ENCODE measurements at places on chromosomes 16 and 17.

DNA sequence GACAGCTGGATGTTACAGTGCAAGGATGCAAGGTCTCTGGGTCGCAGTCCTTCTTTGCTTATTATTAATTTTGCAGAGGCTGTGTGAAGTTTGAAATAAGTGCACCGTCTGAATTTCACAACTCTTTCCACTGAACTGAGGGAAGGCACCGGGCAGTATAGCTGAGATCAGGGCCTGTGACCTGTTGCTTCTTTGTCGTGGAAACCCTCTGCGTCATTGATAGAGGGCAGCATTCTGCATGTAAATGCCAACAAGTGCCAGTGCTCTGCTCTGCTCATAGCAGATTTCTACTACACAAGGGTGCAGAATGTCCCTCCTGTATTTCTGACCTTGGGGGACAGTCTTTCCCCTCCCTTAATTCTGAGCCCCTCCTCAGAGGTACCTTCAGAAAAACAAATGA lies 26.0 kb downstream of the CD300LF start:
- no peak for DNase-seq

DNA sequence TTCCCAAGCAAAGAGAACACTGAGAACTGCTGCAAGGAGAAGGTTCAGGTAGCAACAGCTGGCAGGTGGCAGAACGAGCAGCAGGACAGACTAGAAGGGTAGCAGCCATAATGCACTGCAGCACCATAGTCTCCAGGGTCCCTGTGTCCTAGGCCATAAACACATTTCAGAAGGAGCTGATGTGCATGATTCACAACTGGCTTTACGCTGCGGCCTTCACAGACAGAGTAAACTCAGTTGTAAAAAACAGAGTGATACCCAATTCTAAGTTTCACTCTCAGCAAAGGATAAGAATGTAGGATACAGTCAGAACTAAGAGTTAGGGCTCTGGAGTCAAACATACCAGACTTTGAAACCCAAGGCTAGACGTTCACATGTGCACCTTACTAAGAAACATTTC lies 24.4 kb downstream of the ARHGAP17 start:
- DNase-seq: no peak

DNA sequence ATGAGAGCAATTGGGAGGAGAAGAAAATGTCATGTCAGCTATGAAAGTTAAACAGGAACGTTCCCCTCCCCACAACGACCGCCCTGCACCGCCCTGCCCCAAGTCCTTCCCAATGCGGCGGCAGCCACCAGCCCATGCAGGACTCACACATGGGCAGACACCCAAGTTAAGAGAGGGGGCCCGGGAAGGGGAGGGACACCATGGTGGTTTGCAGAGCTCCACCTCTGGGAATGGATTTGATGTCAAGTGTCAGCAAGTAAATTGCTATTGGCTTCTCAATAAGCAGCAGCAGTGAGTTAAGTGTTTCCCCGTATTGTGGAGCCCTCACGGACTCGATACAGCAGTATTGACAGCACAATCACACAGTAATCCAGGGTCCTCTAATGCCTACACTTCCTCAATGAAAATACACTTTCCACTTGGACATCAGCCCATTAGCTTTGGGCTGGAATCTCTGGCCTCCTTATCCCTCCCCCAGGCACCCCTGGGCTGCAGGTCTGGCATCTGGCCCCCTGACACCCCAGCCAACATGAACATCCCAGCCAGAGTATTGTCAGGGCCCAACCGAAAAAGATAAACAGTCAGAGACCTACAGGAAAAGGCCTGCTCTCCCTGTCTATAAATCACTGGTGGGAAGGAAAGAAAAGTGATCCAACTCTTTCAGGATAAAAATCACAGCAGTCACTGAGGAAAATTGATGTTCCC lies 22.6 kb downstream of the ZFHX3 start:
- peak; percentile 63 for DNase-seq

- DNase-seq: peak; percentile 91
Observed at GRCh38 chr17:49677134-49677932, 564 bp downstream of the SPOP start.

- peak; percentile 37 for DNase-seq
Observed at GRCh38 chr16:64615630-64616280, 506.1 kb downstream of the CDH11 start.

- DNase-seq: no peak
Observed at GRCh38 chr17:66260275-66260674, 31.1 kb upstream of the APOH start.

DNA sequence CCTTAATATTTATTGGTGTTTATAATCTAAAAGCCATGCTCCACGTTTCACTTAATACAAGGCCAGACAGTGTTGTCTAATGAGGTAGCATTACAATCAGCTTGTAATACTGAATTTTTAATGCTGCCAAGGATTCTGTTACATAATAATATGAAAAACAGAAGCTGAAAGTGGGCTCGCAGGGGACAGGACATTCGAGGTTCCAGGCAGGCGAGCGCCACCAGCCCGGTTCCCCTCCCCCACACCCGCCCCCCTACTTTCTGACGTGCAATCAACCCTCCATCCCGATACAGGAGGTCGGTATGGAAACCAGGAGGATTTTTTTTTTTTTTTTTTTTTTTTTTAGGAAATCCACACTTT lies 6.2 kb upstream of the ZFHX3 start:
- DNase-seq: no peak

DNA sequence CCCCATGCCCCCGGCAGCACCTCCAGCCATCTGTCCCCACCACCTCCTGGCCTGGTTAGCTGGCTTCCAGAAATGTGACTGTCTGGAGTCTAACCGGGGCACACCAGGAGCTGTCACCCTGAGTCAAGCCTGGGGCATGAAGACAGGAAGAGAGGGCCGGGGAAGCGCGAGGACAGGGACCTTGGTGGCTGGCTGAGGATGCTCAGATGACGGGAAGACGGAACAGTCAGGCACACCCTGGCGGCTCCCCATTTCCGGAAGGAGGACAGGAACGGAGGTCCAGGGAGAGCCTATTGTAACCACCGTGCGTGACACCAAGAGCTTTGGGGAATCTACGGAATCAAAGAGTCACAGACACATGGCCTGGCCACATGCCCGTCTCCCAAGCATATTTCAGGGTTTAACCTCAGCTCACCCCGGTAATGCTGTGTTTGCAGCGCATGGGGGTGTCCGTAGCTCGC lies 51.7 kb downstream of the SDK2 start:
- DNase-seq: no peak

DNA sequence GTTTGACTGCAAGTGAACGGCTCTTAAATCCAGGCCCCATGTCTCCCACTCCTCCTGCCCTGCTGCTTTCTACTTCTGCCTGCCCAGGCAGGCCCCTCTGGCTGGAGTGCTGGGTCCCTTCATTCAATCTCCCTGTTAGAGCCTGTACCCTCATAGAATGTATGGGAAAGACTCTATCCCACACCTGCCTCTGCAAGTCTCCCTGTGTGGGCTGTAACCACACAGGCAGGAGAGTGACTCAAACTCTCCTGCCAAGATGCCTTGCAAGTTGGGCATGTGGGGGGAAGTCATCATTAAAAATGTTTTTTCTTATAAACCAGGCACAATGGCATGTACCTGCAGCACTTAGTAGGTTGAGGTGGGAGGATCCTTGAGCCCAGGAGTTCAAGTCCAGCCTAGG lies 77.5 kb downstream of the PLXDC1 start:
- DNase-seq: no peak

DNA sequence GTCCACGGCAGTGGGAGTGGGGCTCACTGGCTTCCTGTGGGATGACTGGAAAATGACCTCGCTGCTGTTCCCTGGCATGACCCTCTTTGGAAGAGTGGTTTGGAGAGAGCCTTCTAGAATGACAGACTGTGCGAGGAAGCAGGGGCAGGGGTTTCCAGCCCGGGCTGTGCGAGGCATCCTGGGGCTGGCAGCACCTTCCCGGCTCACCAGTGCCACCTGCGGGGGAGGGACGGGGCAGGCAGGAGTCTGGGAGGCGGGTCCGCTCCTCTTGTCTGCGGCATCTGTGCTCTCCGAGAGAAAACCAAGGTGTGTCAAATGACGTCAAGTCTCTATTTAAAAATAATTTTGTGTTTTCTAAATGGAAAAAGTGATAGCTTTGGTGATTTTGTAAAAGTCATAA lies 7.8 kb upstream of the RNF213 start:
- DNase-seq: peak; percentile 12

GRCh38 chr16:82184213-82184612 lies 14.2 kb upstream of the MPHOSPH6 start:
- no peak for DNase-seq

GRCh38 chr16:25395528-25395927 lies 137.9 kb upstream of the ZKSCAN2 start:
- DNase-seq: no peak

- no peak for DNase-seq
Observed at GRCh38 chr17:50557630-50558029, 2.9 kb upstream of the CACNA1G start.

GRCh38 chr16:78365366-78365765 lies 265.9 kb downstream of the WWOX start:
- DNase-seq: peak; percentile 28

GRCh38 chr16:4597174-4597573 lies 17.5 kb downstream of the UBALD1 start:
- no peak for DNase-seq

DNA sequence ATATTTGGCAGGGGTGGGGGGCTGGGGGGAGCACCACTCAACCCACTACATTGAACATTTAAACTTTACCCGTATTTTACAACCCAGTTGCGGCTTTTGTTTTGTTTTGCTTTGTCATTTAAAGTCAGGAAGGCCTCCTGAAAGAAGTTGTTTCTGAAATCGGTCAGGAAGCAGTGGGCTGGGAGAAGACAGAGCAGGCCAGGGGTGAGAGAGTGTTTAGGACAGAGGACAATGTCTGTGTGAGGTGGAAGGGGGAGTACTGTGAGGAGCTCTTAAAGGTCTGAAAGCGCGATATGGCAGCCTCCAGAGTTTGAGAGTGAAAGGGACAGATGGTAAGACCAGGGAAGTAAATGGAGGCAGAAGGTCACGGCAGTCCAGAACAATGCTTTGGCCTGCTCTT lies 6.1 kb upstream of the WFIKKN2 start:
- no peak for DNase-seq

- DNase-seq: no peak
Observed at GRCh38 chr17:75611851-75612429, 21.3 kb upstream of the SMIM5 start.

DNA sequence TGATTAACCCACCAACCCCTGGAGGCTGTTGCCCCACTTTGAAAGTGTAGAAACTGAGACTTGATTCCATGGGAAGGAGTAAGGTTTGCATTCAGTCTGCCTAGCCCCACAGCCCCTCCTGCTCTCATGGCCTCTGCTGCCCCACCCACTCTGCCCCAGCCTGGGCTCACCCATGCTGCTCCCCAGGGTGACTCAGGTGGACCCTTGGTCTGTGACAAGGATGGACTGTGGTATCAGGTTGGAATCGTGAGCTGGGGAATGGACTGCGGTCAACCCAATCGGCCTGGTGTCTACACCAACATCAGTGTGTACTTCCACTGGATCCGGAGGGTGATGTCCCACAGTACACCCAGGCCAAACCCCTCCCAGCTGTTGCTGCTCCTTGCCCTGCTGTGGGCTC lies 6.5 kb downstream of the PRSS41 start:
- no peak for DNase-seq

DNA sequence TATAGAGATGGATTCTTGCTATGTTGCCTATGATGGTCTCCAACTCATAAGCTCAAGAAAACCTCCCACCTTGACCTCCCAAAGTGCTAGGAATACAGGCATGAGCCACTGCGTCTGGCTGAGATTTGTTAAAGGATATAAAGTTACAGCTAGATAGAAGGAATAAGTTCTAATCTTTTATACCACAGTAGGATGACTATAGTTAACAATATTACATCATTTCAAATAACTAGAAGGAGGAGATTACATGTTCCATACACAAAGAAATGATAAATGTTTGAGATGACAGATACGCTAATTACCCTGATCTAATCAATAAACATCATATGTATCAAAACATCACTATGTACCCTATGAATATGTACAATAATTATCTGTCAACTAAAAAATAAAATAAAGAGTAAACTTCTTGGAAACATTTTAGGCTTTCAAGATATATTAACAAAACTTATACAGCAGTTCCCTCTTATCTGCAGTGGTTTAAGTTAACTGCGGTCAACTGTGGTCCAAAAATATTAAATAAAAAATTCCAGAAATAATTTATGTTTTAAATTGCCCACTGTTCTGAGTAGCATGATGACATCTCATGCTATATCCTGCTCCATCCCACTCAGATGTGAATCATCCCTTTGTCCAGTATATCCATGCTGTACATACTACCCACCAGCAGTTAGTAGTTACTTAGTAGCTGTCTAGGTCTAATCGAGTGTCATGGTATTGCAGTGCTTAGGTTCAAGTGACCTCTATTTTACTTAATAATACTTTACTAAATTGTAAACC lies 129.2 kb upstream of the NACA2 start:
- peak; percentile 43 for DNase-seq

DNA sequence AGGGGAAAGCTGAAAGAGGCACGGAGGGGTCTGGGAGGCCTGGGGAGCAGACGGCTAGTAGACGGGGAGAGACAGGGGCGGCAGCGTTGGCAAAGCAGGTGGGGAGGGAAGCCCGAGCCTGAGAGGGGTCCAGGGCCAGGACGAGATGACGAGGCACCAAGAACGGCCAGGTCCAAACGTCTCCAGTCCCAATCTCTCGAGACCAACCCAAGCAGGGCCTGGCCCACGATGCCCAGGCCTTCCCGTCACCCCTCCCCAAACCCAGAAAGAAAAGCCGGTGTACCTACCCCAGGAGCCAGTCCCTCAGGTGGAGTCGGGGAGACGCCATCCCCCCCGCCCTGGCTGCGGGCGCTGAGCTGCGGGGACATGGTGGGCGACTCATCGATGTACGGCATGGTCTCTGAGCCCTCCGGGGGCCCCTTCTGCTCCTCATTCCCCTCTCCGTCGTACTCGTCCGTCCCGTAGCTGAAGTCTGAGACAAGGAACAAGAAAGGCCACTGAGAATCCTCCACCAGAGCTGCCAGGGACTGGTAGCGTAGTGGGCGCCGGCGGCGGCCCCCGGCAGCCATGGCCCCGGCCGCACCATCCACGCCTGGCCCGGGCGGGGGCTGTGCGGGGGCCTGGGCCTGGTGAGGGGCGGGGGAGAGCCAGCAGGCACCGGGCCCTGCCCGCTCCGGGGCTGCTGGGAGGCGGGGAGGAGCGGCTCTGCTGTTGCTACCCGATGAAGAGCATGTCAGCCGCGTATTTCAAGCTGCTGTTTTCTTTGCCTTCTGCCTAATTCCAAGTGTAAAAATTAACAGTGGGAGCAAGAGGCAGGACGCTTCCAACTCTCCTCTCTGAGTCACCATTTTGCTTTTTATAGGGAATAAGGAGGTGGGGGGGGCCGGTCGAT lies 54.6 kb downstream of the ABR start:
- DNase-seq: peak; percentile 13

GRCh38 chr16:47395733-47396498 lies 64.9 kb downstream of the ITFG1 start:
- no peak for DNase-seq

Measured in fibroblast of skin of back (primary cell).